ENCODE measurements at places on chromosomes 3 and 15.
A peak's percentile ranks its signal among the peaks of the same experiment; 100 is the strongest.

DNA sequence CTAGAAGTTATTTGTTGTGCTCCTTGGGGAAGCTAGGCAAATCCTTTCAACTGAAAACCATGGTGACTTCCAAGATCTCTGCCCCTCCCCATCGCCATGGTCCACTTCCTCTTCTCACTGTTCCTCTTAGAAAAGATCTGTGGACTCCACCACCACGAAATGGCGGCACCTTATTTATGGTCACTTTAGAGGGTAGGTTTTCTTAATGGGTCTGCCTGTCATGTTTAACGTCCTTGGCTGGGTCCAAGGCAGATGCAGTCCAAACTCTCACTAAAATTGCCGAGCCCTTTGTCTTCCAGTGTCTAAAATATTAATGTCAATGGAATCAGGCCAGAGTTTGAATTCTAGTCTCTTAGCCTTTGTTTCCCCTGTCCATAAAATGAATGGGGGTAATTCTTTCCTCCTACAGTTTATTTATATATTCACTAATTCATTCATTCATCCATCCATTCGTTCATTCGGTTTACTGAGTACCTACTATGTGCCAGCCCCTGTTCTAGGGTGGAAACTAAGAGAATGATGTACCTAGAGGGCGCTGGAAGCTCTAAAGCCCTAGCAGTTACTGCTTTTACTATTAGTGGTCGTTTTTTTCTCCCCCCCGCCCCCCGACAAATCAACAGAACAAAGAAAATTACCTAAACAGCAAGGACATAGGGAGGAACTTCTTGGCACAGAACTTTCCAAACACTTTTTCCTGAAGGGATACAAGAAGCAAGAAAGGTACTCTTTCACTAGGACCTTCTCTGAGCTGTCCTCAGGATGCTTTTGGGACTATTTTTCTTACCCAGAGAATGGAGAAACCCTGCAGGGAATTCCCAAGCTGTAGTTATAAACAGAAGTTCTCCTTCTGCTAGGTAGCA is 657 bp downstream of the PATL2 start:
- no peak for DNase-seq

DNA sequence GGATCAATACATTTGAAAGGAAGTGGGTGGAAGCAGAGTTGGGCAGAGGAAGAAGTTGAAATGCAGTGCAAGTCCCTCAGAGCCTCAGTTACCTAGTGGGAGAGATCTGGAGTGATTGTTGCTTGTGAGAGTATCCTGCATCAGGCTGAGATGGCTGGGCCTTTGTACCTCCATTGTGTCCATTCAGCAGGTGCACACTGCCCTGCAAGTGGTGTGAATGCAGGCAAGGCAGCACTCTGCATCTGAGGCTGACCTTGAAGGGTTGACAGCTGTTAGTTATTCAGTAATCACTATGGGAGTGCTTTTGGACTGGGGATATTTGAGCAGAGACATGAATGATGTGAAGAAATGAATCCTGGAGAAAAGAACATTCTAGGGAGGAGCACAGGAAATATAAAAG is 25.2 kb downstream of the ATP6V1A start:
- no peak for DNase-seq

DNA sequence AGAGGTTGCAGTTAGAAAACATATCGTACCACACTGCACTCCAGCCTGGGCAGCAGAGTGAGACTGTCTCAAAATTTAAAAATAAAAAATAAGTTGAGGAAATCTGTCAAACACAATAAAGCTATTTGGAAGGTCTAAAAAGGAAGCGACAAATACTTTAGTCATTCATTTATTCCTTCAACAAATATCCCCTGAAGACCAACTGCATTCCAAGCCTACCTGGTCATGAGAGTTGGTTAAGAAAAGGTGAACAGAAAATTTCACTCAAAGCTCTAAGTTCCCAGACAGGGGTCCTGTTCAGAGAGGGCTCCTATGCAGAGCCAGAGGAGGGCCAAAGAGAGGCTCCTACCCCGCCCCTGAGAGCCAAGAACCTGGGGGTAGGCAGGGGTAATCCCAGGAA is 15.4 kb upstream of the PRKAR2A start:
- DNase-seq, result no peak

- DNase-seq, result no peak
These were observed 15.9 kb upstream of the SPTSSB start for GRCh38 chr3:161386991-161387770.

DNA sequence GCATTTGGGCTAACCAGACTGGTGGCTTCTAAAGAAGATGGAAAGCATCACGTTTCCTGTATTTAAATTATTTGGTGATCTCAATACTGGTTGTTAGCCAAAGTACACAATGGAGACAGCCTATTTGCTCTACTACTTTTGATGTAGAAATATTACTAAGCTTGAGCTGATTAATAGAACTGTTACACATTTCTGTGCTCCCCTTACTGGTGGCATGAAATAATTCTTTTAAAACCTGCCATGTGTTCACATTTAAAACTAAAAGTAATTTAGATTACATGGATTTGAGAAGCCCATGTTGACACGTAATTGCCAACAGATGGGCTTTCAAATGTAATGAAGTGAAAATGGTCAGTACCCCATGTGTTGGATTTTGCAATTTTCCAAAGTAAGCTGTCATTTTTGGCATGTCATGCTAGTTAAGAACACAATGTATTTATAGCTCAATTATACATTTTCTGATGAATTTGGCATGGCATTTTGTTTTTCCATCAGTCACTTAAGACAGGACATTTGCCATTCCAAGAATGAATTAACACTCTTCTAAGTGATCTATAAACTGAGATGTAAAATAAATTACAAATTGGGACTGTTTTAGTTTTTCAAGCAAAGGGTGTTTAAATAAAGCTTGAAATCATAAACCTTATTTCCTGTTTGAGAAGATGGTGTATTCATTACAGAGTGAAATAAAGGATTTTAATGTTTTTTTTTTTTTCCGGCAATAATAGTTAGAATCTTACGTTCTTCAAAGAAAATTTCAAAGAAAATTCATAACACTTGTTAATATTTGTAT is 10.8 kb upstream of the RARRES1 start:
- DNase-seq, result no peak

DNA sequence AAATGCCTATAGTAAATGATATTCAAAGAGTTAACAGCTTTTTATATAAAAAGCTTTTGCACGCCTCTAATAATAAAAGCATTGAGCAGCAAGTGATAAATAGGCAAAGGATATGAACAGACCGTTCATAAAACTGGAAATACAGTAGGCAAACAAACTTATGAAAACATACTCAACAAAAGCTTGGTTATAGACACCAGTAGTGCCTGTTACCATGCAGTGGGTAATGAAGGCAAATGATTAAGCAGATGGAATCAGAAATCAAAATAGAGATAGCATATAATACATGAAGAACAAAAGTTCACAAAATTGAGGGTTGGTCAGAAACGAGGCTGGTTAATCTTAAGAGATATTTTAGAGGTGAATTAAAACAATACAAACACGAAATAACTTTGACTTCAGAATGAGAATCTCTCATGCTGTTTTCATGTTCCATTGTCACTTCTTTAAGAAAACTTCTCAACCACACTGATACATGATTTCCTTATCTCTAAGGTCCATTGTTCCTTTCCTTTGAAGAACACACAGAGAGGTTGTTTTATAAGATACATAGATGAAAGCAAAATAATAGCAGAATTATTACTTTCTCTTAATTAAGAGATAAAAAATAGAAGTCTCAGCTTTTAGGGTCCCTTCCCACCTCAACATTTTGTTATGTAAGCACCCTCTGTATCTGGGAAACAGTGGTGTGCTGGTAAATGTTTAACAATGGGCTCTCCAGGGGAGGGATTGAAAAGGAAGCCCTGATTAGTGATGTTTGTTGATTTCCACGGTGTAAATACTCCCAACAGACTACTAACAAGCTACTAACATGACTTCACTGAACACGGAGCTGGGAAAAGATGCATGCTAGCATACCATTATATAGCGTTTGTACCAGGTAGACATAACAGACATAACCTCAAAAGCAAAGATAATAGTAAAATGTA is 12.6 kb downstream of the RASGRP1 start:
- DNase-seq, result no peak

- no peak for DNase-seq
These were observed 135.4 kb downstream of the UACA start for GRCh38 chr15:70627734-70628548.

- DNase-seq, result no peak
These were observed 504.7 kb upstream of the NR2F2 start for GRCh38 chr15:95825671-95826411.

DNA sequence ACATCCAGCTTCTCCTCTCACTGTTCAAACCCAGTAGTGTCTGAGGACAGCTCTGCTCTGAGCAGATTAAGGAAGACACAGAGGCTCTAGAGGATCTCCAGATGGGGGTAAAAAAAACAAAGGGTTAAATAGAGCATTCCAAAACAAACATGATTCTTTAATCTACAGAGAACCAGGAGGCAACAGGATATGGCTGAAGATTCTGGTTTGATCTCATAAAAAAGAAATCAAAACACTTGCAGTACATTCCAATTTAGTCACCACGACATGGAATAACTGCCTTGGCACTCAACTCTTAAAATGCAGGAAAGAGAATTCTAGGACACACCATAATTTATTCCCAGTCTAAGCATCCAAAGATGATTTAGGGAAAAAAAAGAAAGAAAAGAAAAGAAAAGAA is 32.0 kb downstream of the TM4SF4 start:
- DNase-seq, result no peak

- DNase-seq, result peak; percentile 64
These were observed 185.1 kb downstream of the GOLGA6L6 start for GRCh38 chr15:20356444-20356910.

- DNase-seq, result no peak
These were observed 11.8 kb downstream of the NCEH1 start for GRCh38 chr3:172699031-172699430.

- DNase-seq, result no peak
These were observed 43.0 kb downstream of the FBN1 start for GRCh38 chr15:48602358-48603122.

GRCh38 chr3:39170461-39170860 is 17.1 kb upstream of the CSRNP1 start:
- no peak for DNase-seq

- DNase-seq, result no peak
These were observed 15.6 kb downstream of the CHST2 start for GRCh38 chr3:143135150-143135549.

GRCh38 chr3:177478170-177478867 is 281.0 kb upstream of the TBL1XR1 start:
- DNase-seq, result no peak

- DNase-seq, result peak; percentile 37
These were observed 5.0 kb downstream of the FAM219B start for GRCh38 chr15:74901612-74902063.

- no peak for DNase-seq
These were observed 134.6 kb downstream of the LRRC28 start for GRCh38 chr15:99385865-99386264.

- no peak for DNase-seq
These were observed 16.1 kb downstream of the LRRC2 start for GRCh38 chr3:46549989-46550388.

GRCh38 chr15:25879438-25879837 is 16.3 kb upstream of the ATP10A start:
- DNase-seq, result no peak

DNA sequence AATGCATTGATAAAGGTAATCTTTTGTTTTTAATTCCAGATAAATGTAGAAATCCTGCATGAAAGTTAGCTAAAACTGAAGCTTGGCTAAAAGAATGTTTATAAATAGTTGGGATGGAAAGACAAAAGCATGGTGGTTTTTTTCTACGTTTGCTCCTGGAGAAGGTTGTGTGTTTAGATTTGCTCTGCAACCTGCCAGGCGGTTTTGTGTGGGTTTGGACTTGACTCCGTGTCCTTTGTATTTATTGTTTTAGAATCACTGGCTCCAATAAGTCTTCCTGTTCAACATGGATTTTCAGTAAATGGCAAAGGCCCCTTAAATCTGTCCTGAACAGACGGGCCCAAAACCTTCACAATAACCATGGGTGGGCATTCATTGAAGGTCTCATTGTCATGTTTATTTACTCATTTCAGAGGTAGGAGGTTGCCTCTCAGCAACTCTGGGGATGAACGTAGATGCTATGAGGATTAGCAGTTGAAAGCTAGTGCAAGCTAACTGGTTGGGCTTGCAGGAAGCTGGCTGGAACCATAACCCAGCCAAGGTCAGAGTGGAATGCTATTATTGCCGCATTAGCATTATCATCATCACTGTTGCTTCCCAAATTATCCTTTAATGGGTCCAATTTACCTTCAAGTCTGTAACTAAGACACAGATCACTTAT is 60.6 kb upstream of the ADAMTS9 start:
- DNase-seq, result no peak

- no peak for DNase-seq
These were observed 10.6 kb downstream of the LSG1 start for GRCh38 chr3:194661374-194661773.

DNA sequence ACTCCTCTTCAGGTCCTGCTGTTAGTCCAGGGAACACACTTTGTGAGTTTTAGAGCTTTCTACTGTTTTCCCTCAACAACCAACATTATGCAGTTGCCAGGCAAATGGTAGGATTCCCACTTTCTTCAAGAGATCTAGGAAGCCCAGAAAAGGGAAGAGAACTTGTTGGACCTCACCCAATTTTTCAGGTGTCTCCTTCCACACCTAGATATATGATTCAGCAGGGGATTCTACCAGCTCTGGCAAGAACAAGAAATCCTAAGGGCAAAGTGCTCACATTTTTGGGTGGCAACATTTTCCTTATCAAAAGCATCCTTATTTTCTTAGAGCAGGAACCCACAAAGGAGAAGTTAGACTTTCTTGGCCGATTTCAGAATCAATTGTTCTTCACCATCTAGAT is 57.4 kb downstream of the PRICKLE2 start:
- DNase-seq, result no peak

DNA sequence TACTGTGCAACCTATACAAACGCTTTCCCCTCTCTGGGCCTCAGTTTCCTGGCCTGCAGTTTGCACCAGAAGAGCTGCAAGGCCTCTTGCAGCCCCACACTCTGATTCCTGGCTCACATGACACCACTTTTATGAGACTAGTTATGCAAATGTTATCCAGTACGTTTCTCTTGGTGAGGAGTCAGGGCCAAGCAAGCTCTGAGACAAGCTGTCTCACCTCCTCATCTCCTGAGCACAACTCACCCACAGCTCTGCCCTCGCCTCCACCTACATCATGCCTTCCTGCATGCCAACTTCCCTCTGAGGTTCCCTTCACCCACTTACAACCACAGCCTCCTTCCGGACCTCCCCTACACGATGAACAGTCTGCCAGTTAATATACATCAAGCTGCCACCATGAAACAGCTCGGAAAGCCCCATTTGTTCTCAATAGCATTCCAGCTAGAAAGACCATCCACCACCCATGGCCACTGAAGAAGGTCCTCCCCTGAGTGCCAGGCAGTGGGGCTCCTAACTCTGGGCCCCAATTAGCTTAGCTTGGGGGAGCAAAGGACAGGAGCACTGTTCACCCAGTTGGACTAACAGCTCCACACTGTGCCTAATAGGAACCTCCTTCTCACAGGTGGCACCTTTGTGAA is 25.0 kb downstream of the CRYGS start:
- peak; percentile 66 for DNase-seq

GRCh38 chr15:70164910-70165715 is 67.4 kb upstream of the TLE3 start:
- DNase-seq, result no peak

GRCh38 chr3:39168156-39168780 is 14.9 kb upstream of the CSRNP1 start:
- no peak for DNase-seq
